ENCODE measurements at places on chromosomes 7 and 10.

GRCh38 chr10:34154383-34154900 lies 660.7 kb downstream of the PARD3 start:
- DNase-seq, result no peak

GRCh38 chr7:22572937-22573336 lies 72.9 kb upstream of the STEAP1B start:
- no peak for DNase-seq

GRCh38 chr7:7567898-7568531 lies 1.3 kb downstream of the MIOS start:
- DNase-seq, result no peak

DNA sequence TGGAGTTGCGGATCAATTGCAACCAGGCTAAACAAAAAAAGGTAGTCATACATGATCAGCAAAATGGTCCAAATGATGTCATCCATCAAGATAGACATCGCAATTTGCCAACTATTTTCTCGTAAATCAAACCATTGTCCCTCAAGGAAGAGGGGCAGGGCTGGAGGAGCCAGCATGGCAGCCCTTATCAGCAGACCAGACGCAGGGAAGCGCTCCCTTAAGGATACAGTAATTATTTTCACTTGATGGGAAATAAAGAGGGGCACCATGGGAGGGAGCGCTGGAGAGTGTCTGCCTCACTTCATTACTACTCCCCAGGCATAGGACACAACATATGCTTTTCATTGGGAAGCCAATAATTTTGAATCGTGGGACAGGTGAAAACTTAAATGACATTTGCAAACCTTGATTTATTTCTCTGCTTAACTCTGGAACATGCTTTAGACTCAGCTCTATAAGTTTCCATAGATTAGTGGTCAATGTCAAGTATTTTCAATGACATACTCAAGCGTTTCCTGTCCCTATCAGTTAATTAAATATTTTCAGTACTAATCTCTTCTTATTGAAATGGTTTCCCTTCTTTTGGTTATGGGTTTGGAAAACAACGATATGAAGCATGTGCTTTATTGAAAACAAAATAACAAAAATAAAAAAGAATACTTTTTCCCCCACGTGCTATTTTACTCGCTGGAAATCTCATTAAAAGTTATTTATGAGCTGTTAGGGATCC lies 202.4 kb upstream of the HABP2 start:
- no peak for DNase-seq

- no peak for DNase-seq
These were observed 158.6 kb downstream of the NRF1 start for GRCh38 chr7:129769866-129770808.
